ENCODE measurements at places on chromosomes 7 and 10.

GRCh38 chr7:47361746-47362215 is 220.1 kb downstream of the TNS3 start:
- DNase-seq = no peak

GRCh38 chr7:31014826-31015225 is 37.3 kb upstream of the ADCYAP1R1 start:
- DNase-seq = no peak

DNA sequence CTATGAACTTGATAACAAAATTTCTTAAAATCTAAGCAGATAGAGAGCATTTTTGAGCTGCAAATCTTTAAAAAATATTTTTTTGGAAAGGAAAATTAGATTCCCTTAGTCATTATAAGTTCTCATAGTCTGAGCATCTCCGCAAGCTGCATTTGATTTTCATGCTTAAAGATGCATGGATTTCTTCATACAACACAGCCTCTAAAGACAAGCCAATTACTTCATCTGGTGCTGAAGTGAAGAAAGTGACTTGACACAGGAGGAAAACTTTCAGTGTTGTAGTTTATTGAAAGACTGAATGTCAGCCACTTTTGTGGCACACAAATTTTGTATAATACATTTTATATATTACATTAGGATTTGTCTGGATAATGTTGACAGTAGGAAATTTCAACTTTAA is 22.5 kb downstream of the SEMA3D start:
- DNase-seq = no peak

GRCh38 chr7:116180302-116180701 is 30.0 kb upstream of the TES start:
- DNase-seq = no peak

DNA sequence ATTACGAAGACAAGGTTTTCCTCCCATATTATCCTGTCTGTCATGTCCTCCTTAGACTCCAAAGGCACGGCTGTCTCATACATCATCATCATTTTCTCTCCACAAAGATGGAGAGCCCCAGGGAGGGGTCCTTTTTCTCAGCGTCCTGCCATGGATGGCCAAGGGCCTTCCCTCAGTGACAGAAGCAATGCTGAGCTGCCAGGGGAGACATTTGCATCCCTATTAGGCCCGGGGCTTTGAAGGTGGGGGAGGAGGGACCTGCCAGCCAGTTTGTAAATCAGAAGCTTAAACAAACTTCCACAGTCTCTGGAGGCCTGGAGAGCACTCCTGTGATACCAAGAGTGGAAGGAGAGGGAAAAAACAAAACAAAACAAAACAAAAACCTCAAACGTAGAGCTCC is 112.4 kb upstream of the ADO start:
- DNase-seq = no peak

- no peak for DNase-seq
Observed at GRCh38 chr7:43535031-43535451, 47.9 kb upstream of the STK17A start.

- DNase-seq = no peak
Observed at GRCh38 chr7:91348711-91349110, 84.5 kb downstream of the FZD1 start.

GRCh38 chr10:17353568-17354300 is 100.7 kb downstream of the ST8SIA6 start:
- DNase-seq = no peak

- DNase-seq = no peak
Observed at GRCh38 chr10:45197816-45198485, 117.5 kb downstream of the OR13A1 start.

- DNase-seq = no peak
Observed at GRCh38 chr7:102322202-102322715, 34.0 kb downstream of the SPDYE6 start.

GRCh38 chr7:121286742-121287734 is 41.8 kb upstream of the WNT16 start:
- no peak for DNase-seq

DNA sequence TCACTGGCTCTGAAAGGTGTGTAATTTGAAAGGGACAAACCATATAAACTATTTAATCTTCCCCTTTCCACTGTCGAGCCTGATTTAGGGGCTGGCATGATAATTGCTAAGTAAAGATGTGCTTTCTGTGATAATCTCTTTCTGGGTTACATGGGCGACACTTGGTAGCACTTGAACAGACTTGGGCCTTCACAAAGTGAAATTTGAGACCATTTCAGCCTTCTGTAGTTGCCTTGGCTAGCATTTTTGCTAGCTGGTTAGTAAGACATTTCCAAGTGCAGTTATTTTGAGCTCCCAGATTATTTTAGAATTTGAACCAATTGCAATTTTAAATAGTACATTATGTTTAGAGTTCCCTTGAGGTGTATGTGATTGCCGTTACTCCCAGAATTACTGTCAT is 432.7 kb upstream of the GALNT17 start:
- DNase-seq = no peak

DNA sequence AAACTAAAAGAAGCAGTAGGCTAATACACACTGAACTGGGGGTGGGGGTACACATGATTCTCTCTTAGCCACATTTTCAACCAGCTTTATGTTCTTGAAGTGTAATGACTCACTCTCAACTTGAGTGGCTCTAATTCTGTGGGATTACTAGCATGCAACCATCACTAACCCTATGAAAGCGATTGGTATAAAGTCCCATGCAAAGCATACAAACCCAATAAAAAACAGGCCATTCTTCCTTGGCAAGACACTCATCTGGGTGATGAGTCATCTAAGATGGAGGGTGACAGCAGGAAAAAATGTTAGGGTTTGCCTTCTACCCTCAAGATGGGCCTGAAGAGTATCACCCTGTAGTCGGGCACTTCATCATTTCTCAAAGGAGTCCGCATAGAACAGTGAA is 14.9 kb upstream of the PON3 start:
- DNase-seq = no peak

GRCh38 chr10:15464381-15464780 is 93.3 kb upstream of the FAM171A1 start:
- no peak for DNase-seq

DNA sequence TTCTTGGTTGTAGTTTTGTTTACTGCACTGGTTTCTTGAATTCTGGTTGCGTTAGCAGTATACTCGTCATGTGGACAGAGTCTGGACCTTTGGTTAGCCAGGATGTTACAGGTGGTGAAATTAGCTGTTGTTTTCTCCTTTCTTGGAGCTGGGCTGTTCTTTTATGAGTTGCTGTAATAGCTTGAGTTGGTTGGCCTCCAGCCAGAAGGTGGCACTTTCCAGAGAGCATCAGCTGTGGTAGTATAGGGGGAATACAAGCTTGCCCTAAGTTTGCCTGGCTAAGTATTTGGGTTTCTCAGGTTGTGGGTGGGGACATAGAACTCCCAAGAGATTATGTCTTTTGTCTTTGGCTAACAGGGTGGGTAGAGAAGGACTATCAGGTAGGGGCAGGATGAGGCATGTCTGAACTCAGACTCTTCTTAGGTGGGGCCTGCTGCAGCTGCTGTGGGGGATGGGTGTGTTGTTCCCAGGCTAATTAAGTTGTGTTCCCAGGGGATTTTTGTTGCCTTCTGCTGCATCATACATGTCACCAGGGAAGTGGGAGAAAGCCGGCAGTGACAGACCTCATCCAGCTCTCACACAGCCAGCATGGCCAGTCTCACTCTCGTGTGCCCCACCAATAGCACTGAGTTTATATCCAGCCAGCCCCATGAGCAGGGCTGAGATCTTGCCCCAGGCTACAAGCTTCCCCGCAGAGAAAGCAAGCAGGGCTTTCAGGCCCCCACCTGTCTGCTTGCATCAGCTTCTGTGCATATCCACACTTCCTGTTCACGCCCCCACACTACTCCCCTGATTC is 246.7 kb upstream of the TPK1 start:
- no peak for DNase-seq

DNA sequence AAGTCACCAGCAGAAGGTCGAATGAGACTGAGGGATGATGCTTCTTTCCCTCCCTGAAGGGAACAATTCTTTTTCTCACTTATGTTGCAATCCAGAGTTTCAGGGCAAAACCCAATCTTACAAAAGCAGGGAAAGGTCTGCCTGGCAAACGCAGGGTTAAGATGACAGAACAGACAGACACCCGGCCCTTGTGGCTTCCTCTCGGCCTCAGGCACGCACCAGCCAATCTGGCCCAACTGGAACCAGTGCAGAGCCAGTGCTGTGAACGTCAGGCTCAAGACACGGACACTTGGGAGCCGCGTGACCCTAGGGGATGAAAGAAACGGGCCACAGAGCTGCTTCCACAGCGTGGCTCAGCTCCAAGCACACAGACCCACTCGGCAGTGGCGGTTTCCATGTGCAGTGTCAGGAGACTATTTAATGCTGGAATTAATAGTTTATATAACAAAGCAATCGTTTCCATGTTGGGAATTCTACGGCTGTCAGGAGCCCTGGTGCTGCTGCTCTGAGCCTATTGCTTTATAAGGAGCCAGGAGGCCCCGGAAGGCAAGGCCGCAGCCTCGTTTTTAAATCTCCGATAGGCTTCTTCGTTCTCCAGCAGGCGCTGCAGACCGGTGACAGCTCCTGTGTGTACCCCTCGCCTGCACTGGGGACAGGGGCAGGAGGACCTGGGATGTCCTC is 198.4 kb downstream of the DIP2C start:
- DNase-seq = no peak

DNA sequence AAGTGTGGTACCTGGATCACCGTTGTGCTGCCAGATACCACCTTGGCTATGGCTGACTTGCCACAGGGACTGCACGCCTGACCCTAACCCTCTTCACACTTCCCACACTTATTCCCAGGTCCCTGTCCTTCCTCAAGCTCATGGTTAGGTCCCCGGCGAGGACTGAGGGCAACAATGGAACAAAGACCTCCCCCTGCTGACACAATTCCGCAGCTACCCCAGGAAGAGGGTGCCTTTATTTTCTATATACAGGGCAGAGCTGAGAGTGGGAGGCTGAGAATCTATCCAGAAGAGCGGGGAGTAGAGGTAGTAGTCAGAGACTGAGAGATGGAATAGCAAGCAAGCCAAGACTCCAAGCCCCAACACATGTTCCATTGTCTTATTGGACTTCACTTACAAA is 118.1 kb upstream of the SEM1 start:
- DNase-seq = no peak

DNA sequence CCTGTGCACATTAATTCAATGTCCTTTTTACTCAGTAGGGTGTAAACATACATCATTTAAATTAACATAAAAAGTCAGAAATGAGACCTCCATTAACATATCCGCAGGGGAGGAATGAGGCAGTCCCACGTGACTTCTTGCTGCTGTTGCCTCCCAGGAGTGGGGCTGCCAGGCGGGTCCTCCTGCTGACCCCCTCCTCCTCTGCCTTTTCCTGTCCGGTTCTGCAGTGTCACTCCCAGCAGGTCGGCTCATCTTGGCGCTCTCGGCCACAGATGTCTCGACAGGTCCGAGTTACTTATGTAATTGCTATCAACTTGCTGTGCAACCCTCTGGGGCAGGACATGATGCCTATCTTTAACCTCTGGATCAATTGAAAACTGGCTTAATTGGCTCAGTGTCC is 329.6 kb downstream of the GALNT17 start:
- DNase-seq = no peak

GRCh38 chr7:29255199-29255878 is 60.8 kb downstream of the CHN2 start:
- no peak for DNase-seq

DNA sequence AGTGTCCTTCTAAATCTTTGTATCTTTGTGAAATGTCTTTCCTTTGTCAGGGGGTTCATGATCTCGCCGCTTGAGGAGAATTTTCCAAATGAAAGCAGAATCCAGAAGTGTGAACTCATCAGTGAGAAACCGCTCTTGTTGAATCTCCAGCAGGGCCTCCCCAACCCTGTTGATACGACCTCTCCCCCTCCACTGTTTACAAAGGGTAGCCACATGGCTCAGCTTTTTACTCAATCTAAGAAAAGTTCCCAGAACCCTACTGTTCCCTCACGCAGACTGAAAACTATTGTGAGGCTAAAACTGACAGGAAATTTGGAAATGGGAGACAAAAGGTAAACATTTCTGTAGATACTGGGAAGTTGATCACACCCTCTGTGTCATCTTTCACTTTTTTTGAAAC is 73.9 kb downstream of the SEMA3C start:
- DNase-seq = no peak

DNA sequence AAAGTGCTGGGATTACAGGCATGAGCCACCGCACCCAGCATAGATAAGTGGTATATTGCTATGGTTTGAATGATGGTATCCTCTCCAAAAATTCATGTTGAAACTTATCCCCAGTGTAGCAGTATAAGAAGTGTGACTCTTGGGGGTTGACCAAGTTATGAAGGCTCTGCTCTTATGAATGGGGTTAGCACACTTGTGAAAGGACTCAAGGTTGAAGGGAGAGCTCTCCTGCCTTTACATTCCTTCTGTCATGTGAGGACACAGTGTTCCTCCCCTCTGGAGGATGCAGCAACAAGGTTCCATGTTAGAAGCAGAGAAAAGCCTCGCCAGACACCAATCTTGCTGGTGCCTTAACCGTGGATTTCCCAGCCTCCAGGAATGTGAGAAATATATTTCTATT is 58.0 kb downstream of the ADK start:
- DNase-seq = no peak

DNA sequence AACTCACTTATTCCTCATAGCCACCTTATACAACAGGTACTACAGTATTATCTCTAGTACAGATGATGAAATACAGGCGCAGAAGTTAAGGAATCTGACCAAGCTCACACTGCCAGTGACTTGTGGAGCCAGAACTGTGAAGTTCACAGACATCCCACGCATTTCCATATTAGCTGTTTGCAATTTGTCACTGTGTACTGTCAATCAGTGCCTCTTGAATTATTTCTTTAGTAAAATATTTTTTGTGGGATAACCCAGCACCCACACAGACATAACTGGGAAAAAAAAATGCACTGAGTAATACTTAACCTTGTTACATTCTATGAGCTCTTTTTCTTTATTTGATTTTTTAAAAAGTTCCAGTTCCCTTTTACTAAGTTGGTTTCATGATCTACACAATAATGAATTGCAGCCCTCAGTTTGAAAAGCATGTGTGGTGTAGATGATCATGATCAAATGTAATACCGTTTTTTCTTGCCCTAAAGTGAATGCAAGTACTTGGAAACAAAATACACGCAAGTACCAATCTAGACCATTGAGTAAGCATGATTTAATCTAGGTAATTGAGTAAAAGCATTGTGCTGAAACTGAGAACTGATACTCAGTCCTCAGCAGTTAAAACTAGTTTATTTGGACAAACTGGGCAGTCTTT is 14.1 kb downstream of the CUL1 start:
- no peak for DNase-seq

DNA sequence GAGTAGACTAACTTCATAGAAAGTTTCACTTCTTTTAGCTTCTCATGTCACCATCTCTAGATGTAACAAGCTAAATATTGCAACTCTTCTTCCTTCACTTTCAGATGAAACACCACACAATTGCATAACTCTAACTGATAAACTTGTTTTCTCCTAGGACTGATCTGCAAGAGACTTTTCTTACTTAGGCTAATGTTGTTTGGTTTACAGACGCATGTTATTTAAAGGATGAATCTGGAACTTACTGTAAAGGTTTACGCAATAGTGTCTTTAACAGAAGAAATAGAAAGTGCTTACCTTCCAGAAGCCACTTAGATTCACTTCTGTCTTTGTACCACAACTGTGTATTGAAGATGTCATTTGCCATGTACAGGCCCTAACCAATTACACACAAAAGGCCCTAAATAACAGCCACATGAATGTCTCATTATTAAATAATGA is 22.1 kb upstream of the ZC3HAV1 start:
- no peak for DNase-seq
